RPMI7951 (cell line): ENCODE measurements at places on chromosomes 3 and 15.

DNA sequence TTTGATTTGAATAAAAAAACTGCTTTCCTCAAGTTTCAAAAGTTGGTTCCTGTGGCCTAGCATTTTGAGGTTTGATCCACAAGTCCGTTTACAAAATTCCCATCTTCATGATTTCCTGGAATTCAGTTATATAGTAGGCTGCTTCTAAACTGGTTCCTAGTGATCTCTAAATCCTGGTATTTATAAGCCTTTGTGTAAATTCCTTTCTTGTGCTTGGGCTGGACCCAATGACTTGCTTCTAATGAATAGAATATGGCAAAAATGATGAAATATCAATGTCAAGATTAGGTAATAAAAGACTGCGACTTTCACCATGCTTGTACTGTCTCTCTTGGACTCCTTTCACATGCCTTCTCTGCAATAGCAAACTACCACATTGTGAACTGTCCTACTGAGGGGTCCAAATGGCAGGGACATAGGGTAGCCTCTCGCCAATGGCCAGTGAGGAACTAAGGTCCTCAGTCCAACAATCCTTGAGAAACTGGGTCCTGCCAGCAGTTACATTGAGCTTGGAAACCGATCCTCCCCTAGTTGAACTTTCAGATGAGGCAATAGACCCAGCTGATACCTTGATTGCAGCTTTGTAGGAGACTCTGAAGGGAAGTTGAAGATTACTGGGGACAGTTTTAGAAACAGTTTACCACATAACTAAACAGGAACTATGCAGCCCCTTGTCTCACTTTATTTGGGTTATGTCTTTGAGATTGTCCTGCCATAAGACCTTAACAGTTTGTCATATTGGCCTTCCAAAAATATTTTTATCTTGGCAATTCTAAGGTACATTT, 303.9 kb upstream of the TBC1D5 start:
- DNase-seq, result no peak

DNA sequence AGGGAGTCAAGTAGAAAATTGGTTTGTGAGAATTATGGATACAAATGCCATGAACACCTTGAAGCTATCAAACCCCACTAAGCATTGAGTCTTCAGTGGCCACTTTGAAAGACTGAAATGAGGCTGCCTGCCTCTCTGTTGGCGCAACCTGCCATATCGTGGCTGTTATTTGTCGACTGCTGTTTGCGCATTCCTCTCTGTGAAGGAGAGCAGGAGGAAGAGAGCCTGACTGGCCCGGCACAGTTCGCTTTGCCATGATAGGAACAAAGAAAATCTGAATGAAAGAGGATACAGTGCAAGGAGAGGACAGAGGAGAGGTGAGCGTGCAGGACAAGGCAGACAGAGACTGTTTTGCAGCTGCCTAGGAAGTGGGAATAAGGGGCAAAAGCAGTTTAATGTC, 289.4 kb downstream of the RYR3 start:
- DNase-seq, result no peak

GRCh38 chr3:150104564-150104963, 133.9 kb upstream of the PFN2 start:
- no peak for DNase-seq

- no peak for DNase-seq
Observed at GRCh38 chr15:76127880-76128279, 68.1 kb downstream of the TMEM266 start.

GRCh38 chr15:51756482-51756881, 5.1 kb downstream of the TMOD2 start:
- DNase-seq, result no peak

- no peak for DNase-seq
Observed at GRCh38 chr15:77514641-77515402, 94.1 kb downstream of the HMG20A start.

DNA sequence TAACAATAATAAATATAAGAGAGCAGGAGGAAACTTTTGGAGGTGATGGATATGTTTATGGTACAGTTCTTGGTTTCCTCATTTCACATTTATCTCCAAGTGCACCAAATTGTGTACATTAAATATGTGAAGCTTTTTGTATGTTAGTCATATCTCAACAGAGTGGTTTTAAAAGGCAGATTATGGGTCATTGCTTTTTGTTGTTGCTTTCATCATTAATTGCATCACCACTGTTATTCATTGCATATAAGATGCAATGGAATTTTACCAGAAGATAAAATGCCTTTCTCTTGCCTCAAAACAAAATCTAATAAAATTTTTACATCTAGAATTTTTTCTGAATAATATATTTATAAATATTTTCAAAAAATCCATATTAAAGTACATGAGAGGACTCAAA, 1198.9 kb upstream of the GBE1 start:
- DNase-seq, result no peak

DNA sequence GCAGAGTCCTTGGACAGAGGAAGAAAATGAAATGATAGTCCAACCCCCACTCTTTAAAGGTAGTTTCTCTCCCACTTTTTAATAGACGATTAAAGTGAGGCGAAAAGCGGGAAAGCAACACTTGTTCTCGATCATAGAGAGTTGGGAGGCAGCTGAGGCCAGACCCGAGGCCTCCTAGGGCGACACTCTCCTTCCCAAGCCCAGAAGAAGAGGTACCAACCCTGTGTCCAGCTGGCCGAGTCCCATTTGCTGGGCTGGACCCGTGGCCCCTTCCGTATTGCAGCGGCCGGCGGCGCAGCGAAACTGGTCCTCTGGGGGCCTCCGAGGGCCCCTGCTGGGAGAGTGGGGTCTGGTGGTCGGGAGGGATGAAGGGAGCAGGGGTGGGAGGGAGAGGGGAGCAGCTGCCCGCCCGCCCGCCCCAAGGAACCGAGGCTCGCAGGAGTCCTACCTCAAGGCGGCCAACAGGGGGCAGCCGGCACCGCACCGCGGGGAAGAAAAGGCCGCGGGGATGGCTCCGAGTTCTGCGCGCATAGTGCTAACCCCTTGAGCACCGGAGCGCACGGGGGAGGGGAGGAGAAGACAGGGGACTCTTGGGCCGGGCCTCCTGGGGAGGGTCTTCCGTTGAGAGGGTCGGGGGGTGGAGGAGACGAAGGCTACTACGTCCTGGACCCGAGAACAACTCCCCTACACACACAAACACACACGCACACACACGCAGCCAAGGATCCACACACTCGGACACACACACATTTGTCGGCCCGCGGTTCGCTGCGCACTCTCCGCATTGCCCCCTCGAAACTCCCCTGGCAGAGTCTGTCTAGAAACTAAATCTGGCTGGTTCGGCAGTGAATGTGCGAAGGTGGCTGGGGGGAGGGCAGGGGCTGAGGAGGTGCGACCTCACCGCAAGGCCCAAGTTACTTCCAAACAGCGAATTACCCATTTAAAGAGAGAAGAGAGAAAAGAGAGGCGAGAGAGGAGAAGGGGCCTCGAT, 2.0 kb downstream of the WNT5A start:
- peak; percentile 86 for DNase-seq

DNA sequence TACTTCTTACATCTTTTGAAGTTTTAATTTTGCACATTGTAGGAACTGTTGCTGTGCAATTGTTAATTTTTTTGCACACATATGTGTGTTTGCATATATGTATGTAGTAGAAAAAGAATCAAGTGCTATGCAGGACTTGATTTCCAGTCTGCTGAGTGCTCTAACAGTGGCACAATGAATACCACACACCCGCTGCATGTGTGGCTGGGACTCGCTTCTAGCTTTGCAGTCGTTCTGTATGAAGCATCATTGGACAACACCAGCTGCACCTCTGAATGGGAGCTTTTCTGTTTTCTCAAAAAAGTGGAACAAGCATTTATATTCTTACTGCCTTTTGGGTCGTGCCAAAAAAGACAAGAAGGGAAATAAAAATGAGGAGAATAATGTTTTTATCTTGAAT, 564.7 kb downstream of the FOXP1 start:
- no peak for DNase-seq

DNA sequence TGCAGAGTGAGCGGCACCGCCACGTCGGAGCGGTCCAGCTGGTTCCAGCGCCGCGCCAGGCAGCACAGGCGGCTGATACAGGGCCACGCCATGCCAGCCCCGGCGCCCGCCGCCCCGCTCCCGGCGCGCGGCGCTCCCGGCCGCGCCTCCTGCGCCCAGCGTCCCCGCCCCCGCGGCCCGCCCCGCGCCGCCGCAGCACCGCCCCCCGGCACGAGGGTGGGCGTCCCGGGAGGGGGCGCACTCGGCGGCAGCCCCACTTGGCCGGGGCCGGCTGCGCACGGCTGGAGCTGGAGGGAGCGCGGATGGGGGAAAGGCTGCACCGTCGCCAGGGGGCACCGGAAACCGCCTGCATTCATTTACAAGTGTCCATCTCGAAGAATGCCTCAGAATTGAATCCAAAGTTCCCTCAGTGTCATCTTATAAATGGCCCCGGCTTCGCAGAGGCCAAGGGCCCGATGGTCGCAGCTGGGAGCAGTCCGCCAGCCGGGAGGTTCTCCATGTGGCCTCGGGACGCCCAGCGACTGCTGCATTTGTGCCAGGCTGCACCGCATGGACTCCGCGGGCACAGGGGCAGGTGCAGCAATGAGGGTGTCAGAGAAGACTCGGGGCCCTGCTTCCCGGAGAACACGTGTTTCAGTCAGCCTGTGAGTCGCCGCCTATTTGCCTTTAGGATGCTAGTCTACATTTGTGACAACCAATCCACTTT, at the start of gene MAP6D1:
TSS of gene MAP6D1 (minus strand) at position 122 of the 706 bp plus-strand sequence. CDS start at position 92, 30 bp downstream.
- DNase-seq, result peak; percentile 55

DNA sequence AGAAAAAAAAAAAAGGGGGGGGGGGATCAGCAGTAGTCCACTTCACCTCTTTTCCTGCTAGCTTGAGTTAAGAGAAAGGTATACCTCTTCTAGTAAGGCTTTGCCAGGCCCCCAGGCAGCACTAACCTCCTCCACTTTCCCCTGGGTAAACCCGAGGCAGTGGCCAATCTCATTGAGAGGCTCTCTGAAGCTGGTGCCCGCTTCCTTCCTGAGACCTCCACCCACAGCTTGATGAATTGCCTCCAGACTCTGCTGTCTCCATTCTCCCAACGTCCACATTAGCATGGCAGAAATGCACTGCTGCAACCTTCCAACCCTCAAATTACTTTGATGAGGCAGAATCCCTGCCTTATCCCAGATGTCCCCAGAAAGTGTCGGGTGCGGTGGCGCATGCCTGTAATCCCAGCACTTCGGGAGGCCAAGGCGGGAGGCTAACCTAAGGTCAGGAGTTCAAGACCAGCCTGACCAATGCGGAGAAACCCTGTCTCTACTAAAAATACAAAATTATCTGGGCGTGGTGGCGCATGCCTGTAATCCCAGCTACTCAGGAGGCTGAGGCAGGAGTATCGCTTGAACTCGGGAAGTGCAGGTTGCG, 15.3 kb downstream of the RLBP1 start:
- DNase-seq, result no peak

- DNase-seq, result no peak
Observed at GRCh38 chr3:73451301-73451944, 173.3 kb downstream of the PDZRN3 start.
